ENCODE measurements at places on chromosomes 11 and 22.
A peak's percentile ranks its signal among the peaks of the same experiment; 100 is the strongest.

DNA sequence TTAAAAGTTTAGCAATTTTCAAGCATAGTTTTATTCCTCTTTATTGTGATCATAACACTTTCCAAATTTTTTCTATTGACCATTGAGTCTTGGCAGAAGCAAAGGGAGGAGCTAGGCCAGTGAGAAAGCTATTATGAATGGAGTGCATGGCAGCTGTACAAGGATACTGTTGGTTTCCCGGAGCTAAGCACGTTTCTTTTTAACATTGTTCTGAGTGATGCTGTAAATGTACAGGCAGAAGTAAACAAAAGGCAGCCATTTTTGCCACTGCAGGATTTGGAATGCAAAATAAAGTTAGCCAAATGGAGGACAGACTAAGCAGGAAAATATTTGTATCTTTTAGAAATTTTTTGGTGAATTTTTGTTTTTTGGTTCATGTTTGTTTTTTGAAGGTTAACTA lies 16.2 kb downstream of the CBL start:
- no peak for DNase-seq

DNA sequence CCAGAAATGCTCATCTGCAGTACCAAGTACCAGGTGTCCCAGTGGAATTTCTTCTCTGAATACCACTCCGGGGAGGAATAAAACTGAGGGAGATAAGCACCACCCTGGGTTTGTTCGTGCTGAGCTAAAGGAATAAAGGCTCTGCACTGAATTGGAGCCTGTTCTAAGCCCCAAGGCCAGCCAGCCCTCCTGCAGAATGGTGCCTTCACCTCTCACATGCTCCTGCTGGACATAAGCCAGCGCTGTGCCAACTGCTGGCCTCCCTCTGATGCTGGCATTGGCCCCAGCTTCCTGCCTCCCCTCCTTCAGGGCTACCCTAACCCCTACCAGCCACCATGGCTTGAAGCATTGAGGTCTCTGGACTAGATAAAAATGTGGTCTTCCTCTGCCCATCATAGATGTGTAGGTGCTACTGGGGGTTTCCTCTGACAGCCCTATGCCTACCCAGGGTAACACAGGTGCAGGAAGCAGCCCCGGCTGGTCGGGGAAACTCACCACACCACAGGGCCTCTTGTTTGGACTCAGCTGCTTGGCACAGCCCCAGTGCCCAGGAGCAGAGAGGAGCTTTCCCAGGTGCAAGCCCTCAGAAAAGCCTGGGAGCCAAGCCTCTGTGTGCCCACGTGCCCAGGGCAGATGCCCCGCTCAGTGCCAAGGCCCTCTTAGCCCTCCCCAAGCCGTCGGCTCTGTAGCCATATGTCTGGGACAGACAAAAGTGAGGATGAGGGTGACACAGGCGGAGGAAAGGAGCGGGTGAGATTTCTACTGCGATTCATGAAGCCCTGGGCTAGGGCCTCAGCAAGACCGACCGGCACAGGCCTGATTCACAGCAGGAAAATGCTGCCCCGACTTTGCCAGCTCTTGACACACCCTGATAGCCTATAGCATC lies 34.1 kb upstream of the JAM3 start:
- DNase-seq: no peak

DNA sequence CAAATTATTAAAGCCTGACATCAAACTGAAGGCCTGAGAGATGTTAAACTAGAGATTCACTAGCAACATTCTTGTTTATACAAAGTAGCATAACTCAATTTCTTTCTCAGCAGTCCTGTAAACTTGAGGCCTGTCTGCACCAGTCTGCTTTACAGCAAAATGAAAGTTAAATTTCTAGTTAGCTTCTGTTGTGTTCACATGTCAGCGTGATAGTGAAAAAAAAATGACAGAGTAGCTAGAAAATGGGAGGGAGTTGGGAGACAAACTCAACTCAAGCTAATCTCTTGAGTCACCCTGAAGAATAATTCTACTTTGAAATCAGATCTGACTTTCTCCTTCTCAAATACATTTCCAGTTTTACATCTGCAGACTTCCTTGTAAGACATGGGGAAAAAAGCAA lies 6.5 kb downstream of the RBFOX2 start:
- no peak for DNase-seq

DNA sequence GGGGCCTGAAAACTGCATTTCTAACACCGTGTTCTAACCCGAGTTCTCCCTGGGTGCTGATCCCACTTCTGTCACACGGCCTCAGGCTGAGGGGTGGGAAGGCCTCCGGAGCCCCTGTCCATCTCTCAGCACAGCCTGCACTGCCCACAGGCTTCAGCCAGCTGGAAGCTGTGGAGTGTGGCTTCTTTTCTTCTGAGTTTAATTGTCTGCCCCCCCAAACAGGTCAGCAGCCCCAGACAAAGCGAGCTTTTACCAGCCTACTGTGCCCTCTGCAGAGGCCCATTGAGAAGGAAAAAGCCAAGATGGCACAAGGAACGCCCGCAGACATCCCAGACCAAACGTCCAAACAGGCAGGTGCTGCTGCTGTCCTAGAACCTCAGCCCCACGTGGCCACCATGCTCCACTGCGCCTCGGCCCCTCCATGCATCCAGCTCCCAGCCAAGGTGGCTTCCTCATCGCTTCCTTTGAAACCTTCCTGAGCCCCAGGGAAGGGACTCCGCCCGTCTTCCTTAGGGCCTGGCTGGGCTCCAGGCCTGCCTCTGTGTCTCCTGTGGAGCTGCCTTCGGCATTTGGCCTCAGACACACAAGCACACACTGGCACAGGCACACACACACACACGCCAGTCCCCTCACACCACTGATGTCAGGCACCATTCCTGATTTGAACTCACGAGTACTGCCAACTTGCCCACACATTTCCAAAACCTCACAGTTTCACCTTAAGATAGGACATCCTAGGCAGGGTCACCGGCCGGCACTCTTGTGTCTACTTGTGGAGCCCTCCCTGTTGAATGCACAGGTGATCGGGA lies 1.7 kb downstream of the MOB2 start:
- DNase-seq: no peak

DNA sequence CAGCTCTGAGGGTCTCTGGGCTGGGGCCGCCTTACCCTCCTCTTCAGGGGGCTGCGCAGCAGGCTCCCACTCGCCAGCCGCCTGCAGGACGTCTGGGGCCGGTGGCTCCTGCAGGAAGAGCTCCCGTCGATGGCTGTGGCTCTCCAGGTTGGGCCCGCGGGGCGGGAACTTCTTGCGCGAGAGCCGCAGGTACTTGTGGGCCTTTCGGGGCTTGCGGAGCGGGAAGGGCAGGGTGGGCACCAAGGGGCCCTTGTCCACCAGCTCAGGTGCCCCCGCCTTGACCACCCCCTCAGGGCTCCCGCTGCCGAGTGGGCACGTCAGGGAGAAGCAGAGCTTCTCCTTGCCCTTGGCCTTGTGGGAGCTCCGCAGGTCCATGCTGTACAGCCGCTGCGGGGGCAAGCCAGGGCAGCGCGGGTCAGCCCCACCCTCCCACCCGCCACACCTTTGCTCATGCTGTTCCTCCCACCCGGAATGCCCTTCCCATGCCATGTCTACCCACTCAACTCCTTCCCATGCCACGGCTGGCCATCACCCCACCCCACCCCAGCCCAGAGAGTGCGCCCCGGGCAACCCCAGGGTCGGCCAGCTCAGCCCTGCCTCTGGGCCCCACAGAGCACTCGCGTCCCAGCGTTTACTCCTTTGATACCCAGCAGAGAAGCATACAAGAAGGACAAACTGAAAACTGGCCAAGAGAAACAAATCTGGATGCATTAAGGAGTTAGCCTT lies 18.0 kb downstream of the CBX7 start:
- no peak for DNase-seq

DNA sequence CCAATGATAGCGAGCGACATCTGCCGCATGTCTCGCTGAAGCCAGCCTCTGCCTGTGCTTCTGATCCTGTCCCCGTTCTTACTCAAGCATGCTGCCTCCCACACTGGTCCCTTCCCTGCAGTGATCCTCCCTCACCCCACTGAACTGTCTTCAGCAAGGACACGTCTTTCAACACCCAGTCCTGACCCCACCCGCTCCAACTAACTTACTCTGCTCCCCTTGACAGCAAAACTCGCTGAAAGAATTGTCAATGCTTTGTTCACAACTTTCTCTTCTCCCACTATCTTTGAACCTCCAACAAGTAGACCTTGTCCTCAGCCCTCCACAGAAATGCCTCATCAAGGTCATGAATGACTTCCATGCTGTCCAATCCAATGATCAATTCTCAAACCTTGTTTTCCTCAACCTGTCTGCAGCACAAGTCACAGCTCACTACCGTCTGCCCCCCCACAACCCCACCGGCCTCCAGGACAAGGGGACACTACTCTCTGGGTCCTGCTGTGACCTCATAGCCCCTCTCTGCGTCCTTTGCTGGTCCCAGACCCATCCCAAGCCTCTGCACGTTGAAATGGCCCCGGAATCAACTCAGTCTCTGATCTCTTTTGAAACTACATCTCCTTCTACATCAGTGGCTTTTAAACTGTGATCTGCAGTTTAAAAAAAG lies 108.0 kb downstream of the MICAL3 start:
- DNase-seq: no peak

- DNase-seq: no peak
These were observed 611.1 kb downstream of the SOX6 start for GRCh38 chr11:15745266-15745665.

GRCh38 chr11:95095858-95096587 lies 6.4 kb downstream of the ENDOD1 start:
- DNase-seq: no peak

GRCh38 chr11:23404225-23405160 lies 544.2 kb upstream of the CCDC179 start:
- DNase-seq: no peak

DNA sequence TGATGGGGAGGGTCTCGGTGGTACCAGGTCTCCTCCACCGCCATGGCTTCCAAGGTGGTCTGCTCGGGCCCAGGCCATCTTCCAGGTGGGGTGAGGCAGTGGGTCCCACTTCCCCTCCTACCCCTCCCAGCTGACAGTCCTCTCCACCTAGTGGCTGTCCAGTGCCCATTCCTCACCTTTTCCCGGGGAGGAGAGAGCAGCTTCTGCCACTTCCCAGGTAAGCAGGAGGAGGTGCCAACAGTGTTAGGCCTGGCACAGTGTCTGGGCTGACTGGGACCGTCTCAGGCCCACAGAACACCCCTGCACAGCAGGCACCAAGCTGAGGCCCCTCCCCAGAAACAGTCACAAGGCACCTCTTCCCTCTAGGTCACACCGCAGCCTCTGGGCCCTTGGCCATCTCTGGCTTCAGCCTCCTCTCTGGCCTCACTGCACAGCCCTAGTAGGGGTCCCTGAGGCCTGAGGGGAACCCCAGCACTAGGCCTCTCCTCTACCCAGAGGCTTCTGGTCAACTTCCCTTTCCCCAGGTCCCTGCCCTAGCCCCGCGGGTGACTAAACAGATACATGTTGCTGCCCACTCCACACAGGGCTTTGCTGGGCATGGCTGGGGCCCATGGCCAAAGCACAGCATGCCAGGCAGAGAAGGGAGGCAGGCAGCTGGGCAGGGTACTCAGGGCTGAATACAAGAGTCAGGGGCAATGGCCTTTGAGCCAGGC lies 2.3 kb upstream of the ANKRD13D start:
- DNase-seq: no peak

DNA sequence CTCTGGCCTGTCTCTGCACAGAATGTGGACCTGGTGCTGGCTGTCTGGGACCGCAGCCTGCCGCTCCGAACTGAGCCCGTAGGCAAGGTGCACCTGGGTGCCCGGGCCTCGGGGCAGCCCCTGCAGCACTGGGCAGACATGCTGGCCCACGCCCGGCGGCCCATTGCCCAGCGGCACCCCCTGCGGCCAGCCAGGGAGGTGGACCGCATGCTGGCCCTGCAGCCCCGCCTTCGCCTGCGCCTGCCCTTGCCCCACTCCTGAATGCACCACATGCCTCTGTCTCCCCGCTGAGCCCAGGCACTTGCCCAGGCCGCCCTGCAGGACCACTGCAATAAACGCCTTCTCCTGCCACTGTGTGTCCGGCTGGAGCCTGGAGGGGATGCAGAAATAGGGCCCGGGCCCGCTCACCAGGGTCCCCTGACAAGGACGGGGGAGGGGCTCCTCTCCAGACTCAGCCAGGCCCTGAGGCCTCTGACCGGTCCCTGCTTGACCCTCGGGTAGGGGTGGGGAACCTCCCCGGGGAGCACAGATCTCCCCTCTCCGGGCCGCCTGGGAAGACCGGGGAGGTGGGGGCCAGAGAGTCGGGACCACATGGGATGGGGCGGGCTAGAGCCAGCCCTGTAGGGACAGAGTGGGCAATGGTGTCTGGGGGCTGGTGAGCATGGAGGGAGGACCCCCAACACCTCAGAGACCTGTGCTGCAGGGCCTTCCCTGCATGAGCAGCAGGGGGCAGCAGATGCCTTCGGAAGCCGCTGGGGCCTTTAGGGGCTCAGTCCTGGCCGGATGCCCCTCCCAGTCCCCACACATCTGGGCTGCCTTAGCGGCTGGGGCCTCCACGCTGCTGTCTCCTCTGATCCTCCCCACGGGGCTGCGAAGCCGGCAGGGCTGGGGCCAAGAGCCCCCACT lies 1.4 kb upstream of the TNNI2 start:
- DNase-seq: peak; percentile 67

DNA sequence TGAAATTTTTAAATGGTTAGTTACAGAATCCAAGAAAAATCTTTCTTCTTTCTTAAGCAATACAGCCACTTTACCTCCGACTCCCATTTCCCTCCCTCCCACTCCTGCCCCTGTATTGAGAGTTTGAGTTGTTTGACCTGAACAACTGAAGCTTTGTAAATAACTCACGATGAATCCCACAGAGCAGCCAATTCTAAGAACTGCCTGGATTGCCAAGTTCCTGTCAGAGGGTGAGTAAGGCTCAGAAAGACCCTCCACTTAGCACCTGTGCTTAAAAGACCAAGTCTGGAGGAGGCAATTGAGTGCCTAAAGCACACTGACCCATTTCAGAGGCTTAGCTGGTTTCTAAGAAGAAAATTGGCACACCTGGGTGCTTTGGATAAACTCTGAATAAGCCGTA lies 158.5 kb downstream of the MSANTD4 start:
- no peak for DNase-seq

- no peak for DNase-seq
These were observed 25.8 kb upstream of the TREH start for GRCh38 chr11:118705111-118705741.

DNA sequence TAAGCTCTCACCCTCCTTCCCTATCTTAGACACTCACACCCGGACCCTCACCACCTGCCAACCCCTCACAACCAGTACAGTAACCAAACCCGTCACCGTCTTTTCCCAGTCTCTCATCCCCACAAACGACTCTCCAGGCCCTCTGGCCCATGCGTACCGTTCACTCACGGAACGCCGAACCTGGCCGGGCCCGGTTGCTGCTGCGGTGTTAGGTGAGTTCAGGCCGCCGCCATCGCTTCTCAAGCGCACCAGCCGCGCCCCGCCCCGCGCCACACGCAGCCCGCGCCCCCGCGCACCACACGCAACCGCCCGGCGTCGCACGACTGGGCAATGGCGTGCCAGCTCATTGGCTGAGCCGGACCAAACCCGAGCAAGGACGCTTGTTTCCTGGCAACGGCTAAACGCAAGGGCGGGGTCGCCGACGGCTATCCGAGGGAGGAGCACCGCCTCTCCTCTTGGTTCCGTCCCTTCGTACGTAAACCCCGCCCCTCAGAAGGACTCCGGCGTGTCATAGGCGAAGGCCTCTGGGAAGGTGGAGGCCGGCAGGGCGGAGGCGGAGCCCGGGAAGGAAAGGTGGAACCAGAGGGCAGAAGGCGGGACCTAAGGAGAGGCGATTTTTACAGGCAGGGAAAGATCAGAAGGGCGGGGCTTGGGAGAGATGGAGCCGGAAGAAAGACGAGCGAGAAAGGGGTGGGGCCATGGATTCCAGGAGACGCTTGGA lies at the start of gene FHIP1B:
Gene FHIP1B (minus strand): TSS at position 250 of the 721 bp plus-strand sequence. CDS start 10,120 bp downstream, outside the sequence.
- peak; percentile 98 for DNase-seq
